RCC 7860 (cell line): ENCODE measurements at places on chromosomes 5 and 9.

GRCh38 chr9:96513622-96514021 lies 63.7 kb downstream of the HABP4 start:
- no peak for DNase-seq

DNA sequence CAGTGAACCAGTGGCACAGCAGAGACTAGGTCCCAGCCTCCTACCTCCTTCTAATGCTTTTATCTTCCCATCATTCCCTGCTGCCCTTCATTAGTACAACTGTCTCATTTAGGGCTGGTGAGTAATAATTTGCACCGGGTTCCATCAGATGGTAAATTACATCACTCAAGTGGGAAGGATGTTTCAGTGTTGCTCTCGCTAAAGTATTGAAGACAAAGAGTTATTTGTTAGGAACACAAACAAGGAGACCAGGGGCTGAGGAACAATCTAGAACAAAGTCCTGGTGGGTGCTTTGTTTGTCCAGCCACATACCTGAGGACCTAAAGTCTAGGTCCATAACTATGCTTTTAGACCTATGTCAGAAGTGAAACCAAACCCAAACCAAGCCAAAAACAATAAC lies 52.4 kb downstream of the SEC61B start:
- no peak for DNase-seq

DNA sequence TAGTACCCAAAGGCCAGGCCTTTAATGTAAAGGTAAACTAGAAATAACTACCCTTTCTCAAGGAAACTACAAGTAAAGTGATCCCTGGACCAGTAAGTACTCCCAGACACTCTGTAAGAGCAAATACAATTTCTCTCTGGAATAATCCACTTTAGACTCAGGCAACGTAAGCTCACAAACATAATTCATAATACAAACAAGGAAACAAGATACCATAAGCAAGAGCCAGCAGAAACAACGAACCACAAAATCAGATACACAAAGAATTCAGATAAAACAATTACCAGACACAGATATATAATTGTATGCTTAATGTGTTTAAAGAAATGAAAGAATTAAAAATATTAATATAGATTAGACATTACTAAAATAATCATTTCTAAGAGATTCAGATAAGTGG lies 12.1 kb downstream of the ERAP1 start:
- no peak for DNase-seq

DNA sequence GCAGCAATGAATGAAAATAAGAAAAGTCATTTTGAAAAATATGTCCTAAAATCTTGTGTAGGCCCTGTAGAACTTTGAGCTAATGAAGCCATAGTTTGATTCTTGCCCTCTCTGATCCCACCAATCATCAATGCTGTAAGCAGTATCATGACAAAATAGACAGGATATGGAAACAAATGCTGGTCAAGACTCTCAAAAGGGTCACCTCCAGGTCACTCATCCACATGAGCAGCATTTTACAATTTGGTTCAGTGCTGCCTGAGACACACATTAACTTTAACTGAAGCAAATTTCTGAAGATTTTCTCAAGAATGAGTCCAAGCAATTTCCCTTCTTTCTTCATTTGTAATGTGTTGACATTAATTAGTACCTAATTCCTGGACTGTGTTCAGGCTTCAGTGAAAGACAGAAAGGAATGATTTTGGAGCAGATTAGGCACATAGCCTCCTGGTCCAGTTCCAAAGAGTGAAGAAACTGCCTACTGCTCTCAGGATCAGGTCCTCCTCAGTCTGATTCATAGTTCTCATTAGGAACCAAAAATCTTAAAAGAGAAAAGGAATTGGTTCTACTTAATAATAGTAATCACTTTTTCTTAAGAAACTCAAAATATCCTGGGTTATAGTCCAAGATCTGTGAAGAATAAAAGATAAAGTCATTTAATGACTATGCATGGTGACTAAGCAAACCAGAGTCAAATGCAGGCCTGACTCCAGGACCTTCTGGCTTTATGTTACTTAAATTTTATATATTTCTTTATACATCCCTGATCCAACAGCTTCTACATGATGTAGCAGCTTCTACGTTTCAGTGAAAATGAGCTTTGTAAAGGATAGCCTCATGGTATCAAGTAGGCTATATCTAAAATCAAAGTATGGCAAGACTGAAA lies 192.1 kb upstream of the RGMB start:
- DNase-seq = no peak

DNA sequence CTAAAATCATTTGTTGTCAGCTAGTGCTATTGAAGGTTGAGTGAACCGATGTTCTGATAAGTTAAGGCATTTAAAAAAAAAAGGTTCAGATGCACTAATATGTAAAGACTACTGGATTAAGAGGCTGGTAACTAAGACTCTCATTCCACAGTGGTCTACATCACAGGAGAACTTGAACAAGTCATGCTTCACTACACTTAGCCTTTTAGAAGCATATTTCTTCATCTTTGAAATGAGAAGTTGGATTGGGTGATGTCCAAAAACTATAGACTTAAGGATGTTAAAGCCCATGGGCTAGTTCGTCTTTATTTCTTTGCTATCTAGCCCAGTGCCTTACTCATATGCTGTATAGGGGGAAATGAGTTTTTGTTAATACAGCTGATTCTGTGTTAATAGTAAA lies 107.2 kb downstream of the NDUFS4 start:
- DNase-seq = no peak

DNA sequence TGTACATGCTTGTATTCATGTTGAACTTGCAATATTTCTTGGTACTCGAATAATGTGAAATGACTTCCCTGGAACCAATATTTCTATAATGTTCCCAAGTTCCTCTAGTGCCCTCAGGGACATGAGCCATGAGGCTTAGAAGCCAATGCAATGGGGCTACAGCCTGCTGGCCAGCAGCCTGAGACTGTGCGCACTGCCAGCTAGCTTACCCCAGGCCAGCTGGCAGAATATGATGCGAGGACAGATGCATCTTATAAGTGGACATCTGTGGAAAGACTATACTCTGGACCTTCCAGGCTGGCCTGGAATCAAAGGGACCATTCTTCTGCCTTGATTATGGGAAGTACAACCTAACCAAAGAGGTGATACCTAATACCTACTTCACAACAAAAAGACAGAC lies 1862.0 kb upstream of the ACO1 start:
- no peak for DNase-seq

DNA sequence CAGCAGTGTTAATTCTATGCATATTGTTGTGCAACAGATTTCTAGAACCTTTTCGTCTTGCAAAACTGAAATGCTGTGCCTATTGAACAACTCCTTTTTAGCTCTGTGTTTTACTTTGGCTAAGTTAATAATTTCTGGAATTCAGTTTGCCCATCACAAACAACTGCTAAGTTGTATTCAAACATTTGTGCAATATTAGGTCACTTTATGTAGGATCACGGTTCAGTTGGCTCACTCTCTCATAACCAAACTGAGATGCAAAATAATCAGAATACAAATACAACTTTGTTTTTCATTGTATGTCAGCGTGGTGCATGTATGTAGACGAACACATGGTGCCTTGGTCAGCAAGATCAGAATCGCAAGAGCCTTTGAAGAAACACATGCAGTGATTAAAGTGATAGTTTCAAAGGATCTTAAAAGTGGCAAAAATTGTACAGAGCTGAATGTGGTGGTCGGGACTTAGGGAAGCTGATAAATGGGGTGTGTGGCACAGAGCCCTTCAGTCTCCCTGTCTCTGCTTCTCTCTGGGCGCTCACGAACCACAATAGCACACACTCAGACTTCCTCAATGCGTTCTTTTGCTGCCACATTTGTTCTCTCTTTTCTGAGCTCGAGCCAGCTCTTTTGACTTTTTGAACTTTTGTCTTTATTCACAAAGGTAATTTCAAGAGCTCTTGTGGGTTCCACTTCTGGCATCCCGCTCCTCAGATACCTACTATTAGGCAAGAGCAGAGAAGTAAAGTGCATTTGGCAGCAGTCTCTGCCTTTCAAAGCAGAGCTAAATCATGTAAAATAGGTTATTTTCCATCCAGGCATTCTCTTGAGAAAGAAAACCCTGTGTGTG lies 112.4 kb upstream of the CTSL start:
- DNase-seq = no peak

- DNase-seq = no peak
These were observed 168.7 kb upstream of the GNA14 start for GRCh38 chr9:77816641-77817341.

DNA sequence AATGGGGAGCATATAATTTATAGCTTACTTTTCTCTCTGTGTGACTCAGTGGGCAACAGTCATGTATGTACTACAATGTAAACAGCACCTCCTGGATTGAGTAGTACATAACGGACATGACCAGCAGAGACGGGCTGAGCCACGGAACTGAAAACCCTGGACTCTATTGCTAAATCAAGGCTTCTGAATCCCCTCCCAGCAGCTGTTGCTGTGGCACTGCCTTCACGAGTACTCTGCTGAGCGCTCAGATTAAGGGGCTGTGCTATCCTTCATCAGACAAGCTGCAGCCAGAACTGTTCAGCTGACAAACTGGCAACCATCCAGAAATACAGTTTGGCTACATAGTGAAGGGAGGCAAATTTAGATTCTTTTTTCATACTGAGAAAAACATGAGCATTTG lies 131.3 kb upstream of the CCDC180 start:
- no peak for DNase-seq

DNA sequence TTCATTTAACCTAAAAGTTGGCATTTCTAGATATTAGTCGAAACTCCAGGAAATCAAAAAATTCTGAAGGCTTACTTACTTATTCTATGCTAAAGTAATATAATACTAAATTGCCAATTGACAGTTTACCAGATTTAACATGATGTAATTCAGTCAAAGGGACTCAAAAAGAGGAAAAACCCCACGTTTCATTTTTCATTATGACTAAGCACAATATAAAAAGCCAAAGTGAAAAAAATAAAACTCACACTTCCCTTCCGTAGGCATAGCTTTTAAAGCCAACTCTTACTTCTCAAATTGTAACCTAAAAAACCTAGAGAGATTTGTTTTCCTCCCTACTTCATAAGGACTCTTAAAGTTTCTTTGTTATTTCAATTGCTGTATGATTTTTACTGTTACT lies 146.6 kb downstream of the RAPGEF6 start:
- no peak for DNase-seq

- DNase-seq = no peak
These were observed 694.6 kb downstream of the DNAH5 start for GRCh38 chr5:13249854-13250253.

- no peak for DNase-seq
These were observed 25.8 kb downstream of the FBXL7 start for GRCh38 chr5:15525703-15526275.

GRCh38 chr5:145283141-145283810 lies 551.9 kb downstream of the PRELID2 start:
- DNase-seq = no peak

DNA sequence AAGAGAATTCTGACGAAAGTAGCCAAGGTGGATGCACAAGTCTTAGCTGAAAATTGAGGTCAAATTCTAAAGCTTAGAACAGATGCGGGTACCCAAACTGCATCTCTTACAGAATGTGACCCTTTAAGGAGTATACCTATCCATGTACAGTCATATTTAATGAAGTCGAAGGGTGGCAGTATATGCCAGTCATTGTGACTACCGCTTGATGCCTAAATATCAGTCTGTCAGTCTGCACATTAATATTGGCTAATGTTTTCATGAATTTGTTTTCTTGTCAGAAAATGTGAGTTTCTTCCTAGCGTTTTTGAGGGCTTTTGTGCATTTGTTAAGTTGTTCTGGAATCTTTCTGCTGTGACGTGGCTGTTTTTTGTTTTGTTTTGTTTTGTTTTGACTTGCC lies 264.5 kb upstream of the ELAVL2 start:
- DNase-seq = no peak

- no peak for DNase-seq
These were observed 50.7 kb upstream of the SLC25A51 start for GRCh38 chr9:37954581-37954981.

DNA sequence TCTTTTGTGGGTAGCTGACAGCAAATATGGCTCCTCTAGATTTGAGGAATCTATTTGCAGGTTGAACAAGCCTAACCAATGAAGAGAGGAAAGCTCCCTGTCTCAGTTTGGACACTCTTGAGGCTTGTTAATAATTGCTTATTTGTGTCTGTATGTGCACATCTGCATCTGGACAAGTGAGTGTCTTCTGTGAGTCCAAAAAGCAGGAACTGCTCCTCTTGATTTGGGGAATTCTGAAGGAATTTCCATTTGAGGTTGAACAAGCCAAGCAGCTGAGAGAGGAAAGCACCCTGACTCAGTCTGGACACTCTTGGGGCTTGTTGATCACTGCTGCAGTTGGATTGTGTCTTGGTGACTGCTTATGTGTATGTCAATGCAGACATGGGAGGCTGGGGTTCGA lies 211.6 kb downstream of the DTWD2 start:
- no peak for DNase-seq

DNA sequence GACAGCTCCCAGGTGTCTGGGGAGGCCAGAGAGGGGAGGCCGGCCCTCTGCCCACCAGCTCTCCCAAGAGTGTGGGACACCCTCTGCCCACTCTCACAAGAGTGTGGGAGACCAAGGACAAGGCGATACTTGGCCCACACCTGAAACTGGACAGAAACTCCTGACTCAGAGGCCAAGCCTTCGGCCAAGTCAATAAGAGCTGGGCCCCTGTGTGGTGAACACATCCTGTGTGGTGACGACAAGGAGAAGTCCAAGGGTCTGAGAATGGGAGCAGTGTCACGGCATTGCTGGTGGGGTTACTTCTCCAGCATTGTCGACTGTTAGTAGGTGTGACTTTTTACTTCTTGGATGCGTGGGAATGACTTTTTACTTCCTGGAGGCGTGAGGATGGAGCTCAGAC lies 14.6 kb upstream of the F2RL1 start:
- peak; percentile 78 for DNase-seq

DNA sequence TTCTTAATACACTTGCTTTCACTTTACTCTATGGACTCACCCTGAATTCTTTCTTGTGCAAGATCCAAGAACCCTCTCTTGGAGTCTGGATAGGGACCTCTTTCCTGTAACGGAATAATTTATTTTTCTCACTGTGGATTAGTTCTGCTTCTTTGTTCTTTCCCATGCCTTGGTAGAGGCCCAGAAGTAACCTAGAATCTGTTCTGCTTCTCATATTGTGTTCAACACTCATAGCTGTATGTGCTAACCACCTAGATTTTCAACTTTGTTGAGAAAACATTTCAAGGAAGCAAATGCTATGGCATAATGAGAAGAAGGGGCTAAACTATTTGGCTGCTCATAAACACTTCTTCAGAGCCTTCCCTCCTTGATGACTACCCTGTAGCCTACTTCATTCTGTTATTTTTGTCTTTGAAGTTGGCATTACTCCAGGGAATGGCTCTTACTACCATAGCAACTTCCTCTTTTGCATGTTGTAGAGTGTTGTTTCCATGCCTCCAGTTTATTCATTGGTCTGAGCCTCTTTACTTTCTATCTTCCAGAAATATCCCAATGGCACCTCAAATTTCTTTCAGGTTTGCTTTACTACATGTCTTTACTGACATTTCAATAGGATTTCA lies 74.3 kb downstream of the KIAA0825 start:
- no peak for DNase-seq

GRCh38 chr9:96022445-96023051 lies 147.1 kb downstream of the ERCC6L2 start:
- DNase-seq = no peak

GRCh38 chr9:109016132-109016531 lies 2.8 kb upstream of the CTNNAL1 start:
- peak; percentile 48 for DNase-seq
